M059J (cell line): ENCODE measurements at places on chromosomes 2 and 18.
A peak's percentile ranks its signal among the peaks of the same experiment; 100 is the strongest.

- DNase-seq: no peak
Observed at GRCh38 chr2:7692657-7693161, 775.5 kb downstream of the RNF144A start.

DNA sequence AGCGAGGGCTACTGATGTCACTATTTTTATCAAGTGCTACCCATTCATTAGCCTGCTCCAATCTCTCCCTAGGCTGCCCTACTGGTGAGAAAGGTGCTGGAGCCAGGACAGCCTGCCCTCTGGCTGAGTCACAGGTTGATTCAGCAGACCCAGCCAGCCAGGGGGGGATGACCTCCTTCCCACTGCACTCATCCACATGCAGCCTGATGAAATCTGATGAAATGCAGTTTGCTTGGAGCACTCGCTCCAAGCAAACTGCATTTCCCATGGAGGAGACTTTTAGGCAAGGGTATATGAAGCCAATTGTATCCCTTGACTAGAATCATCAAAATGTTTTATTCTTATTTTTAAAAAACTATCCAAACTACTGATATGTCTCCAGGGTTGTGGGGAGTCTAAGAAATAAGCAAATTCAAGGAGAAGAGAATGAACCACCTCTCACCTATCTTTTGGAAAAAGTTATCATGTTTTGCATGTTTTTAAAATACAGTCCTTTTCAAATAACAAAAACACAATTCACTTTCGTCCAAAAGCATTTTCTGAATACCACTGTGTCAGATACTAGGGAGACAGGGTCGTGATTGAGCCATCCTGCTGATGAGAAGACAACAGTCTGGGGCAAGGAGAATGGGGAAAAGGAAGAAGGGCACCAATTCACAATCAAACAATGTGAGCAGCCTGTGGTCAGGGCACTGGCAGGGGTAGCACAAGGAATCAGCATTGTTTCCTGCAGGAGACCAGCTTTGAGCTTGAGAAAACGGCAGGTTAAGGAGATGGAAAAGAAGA is 128.3 kb downstream of the AFF3 start:
- peak; percentile 93 for DNase-seq

DNA sequence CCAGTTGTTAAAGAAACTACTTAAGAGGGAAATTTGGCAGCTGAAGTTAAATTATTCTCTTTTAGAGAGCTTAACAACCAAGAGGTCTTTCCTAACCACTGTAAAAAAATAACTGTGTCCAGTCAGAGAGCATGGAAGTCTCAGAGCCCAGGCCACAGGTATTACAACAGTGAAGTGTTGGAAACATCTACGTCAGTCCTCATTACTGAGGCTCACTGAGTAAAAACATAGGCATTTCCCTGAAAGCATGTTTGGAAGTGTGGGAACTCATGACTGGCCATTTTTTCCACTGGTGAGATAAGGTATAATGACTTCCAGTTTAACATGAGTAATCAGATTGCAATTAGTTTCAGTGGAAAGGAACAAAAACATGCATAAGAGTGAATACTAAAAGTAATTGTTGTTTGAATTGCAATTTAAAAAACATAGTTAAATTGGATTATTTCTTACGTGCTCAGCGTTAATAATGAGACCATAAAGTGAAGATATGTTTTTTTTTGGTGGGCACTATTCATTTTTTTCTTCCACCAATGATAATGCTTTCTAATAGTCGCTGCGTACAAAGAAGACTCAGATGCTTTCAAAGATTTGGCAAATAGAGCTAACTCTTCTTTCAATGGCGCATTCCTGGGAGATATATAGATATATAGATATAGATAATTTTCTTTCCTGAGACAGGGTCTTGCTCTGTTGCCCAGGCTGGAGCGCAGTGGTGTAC is 60.8 kb downstream of the EFEMP1 start:
- peak; percentile 99 for DNase-seq

GRCh38 chr18:7152440-7152839 is 34.8 kb upstream of the LAMA1 start:
- no peak for DNase-seq

DNA sequence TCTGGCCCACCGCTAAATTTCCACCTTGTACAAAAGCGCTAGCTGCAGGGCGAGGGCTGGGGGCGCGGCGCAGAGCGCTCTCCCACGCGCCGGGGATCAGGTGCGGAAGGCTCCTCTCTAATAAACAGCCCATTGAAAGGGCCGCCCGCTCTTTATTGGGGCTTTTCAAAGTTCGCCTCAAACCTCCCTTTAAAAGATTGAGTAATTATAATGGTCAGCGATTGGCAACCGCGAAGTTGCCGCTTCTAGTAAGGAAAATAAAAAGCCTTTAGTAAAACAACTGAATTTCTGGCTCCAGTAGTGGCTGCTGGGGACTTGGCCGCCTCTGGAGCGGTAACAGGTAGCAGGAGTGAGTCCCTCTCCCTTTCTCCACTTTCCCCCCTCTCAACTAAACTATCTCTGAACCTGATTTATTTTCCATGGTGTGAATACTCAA is 755 bp downstream of the NEUROD1 start:
- DNase-seq: no peak

DNA sequence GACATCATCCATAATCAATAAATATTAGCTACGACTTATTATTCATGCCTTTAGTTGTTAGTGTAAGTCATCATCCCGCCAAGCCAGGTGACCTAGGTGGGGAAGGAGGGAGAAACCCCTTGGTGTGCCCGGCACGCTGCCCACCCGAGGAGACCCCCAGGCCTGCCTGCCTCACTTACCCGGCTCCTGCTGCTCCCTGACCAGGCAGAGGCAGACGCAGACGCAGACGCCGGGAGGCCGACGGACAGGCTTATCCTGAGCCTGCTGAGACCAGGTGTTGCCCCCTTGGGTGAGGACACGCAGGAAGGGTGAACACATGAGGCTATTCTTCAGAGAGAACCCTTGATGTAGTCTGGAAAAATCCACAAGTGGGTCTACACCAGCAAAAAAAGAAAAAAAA is 401.8 kb downstream of the GALR1 start:
- no peak for DNase-seq

DNA sequence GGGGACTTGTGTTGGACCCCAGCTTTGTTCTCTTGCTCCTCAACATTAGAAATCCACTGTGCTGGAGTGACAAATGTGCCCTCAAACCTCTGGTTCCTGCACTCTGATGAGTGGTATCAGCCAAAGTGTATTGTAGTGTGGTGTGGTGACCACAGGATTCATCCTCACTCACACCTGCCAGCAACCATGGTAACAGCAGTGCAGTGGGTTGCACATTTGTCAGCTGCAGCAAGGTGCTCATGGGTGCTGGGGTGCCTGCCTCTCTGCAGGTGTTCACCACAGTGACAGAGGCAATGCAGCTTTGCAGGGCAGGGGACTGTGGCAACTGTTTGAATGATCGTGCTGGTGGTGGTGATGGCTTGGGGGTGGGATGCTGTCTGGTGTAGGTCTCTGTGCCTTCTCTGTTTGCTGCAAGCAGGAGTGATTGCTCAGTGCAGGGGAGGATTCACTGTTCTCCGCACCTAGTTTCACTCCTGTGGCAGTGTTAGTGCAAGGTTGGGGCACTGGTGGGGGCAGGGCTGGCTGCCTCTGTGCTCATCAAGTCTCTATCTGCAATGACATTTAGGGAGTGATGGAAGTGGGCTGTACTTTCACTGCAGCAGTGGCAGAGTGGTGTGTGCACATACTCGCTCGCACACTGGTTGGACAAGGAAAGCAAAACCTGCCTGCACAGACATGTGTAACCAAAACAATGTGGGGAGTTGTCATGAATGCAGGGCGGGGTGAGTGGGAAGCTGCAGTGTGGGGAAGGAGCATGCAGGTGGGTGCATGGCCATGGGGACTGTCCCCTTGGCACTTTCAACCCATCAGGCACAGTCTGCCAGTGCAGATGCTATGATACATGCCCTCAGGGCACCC is 301.1 kb downstream of the PIK3C3 start:
- DNase-seq: no peak

DNA sequence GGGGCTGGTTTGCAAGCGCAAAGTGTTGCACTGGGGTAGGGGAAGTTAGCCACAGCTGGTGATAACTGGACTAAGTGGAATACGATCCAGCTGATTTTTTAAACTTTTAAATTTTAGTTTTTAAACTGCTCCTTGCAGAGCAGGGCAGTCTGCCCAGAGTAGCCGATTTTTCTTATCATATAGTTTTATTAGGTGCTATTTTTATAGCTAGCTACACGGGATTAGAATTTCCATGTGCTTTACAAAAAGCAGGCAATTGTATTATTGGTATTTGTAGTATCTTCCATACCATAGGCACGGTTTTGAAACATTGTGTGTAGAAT is 9.6 kb downstream of the CPLX4 start:
- no peak for DNase-seq

- DNase-seq: peak; percentile 71
Observed at GRCh38 chr2:97697252-97698235, 15.8 kb upstream of the ZAP70 start.

GRCh38 chr2:18154259-18154658 is 275.8 kb downstream of the KCNS3 start:
- peak; percentile 97 for DNase-seq

GRCh38 chr2:154455166-154455565 is 243.3 kb upstream of the KCNJ3 start:
- no peak for DNase-seq

DNA sequence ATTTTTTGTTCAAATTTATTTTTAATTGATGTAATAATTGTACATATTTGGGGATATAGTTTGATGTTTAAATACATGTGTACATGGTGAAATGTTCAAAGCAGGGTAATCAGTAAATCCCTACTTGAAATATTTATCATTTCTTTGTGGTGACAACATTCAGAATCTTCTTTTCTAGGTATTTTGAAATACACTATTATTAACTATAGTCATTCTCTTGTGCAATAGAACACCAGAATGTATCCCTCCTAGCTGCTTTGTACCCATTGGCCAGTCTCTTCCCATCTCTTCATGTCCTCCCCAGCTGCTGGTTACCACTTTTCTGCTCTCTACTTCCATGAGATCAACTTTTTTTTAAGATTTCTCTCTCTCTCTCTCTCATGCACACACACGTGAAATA is 126.5 kb downstream of the ZNF407 start:
- no peak for DNase-seq

DNA sequence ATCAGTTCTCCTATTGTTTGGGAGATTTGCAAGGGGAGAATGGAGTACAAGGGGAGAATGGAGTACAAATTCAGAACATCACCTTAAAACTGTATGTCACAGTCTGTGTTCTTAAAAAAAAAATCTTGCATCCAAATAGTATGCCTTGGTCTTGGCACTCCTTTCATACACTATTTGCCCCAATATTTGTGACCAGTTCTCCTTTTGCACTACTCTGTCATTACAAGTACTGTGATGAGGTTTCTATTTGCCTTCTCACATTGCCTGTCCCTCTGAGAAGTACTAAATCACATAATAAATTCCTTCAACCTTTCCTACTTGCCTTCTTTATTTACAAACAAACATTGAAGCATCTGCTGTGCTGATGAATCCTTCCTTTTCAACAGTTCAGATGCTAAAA is 36.0 kb upstream of the NCK2 start:
- no peak for DNase-seq

DNA sequence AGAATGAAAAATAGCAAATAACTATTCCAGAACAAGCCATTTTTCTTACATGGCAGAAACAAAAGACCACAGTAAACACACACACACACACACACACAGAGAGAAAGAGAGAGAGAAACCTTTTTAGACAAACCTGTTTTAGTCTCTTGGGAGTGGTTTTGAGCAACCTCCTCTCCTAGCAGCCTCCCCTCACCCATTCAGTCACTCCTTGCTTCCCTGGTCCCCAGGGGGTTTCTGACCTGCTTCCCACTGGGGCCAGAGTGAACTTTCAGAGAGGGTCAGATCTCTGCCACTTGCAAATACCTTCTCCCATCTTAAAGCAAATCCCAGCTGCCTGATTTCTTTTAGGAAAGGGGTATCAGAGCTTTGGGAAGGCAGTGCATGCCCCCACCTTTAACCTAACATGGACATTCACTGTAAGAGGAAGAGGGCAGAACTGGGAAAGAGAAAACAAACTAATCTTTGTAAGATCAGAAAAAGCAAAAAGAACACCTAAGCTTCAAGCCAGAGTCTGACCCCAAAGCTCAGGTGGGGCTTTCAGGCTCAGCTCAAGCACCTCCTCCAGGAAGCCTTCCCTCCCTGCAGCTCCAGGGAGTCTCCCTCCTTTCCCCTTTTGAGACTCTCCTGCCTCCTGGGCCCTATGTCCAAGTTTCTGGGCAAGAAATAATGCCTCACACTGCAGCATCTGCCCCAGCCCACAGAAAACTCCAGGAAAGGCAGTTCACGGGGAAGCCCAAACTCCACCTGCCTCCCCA is 2.7 kb downstream of the SDC1 start:
- DNase-seq: no peak

DNA sequence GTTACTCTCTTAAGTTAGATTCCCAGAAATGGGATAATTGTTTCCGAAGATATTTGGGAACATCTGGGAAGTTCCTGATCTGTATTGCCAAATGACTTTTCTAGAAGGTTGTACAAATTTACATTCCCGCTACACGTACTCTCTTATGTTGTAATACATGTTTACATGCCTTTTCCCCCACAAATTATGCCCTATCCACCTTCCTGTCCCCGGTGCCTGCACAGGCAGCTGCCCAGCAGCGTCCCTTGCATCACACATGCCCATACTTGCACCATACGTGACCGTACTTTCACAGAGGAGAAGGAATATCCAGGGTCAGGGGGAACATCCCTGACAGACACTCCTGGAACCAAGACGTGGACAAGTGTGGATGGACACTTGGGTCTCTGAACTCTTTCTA is 24.2 kb upstream of the KLF11 start:
- DNase-seq: no peak

GRCh38 chr2:172196768-172197431 is 94.2 kb upstream of the DLX2 start:
- peak; percentile 88 for DNase-seq

DNA sequence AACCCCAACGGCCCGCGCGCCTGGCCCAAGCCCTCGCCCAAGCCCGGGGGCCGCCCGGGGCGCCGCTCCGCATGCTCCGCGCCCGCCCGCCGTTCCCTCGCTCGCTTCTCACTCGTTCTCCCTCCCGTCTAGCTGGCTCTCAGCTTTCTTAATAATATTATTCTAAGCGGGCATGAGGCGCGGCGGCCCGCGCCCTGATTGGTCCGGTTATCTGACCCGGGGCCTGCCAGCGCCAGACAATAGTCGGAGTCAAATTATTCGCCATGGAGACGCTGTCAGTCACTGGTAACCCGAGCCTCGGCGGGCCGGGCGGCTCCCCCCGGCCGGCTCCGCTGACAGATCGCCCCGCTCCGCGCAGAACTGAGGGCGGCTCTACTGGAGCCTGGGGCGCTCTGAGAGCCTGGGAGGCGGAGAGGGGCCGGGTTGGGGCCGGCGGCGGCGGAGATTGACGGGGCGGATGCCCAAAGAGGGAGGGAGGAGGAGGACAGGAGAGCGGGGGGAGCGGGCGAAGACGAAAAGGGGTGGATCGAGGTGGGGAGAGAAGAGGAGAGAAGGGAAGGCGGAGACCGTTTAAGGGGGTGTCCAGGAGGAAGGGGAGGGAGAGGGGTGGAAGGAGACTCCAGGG is at the start of gene SIX2:
SIX2 (minus strand) TSS at position 150 of the 625 bp plus-strand sequence. CDS start 342 bp downstream, outside the sequence.
- DNase-seq: peak; percentile 95

DNA sequence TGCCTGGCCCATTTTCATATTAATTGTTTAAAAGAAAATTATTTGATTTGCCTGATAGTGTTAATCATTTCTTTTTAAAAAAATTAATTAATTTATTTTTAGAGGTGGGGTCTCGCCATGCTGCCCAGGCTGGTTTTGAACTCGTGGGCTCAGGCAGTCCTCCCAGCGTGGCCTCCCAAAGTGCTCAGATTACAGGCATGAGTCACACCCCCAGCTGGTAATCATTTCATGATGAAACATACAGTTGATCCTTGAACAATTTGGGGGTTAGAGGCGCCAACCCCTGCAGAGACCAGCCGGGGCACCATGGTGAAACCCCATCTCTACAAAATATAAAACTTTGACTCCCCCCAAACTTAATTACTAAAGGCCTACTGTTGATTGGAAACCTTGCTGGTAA is 7.9 kb downstream of the GPN1 start:
- peak; percentile 34 for DNase-seq
